AG10803 (cell line): ENCODE measurements at places on chromosomes 1 and 21.

- DNase-seq: no peak
These were observed 4.1 kb upstream of the TMCO1 start for GRCh38 chr1:165772739-165773138.

DNA sequence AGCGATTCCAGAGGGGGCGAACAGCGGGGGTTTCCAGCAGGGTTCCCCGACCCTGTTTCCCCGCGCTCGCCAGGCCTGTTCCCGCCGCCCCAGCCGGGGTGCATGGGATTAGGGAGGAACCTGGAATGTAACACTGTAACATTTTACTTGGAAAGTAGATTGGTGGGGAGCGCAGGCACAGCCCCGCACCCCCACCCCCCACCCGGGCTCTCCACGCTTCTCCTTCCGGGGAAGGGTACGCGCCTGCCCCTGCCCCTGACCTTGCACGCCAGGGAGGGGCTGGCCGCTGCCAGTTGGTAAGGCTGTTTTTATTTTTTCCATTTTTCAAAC is 427 bp downstream of the FAM3B start:
- no peak for DNase-seq

DNA sequence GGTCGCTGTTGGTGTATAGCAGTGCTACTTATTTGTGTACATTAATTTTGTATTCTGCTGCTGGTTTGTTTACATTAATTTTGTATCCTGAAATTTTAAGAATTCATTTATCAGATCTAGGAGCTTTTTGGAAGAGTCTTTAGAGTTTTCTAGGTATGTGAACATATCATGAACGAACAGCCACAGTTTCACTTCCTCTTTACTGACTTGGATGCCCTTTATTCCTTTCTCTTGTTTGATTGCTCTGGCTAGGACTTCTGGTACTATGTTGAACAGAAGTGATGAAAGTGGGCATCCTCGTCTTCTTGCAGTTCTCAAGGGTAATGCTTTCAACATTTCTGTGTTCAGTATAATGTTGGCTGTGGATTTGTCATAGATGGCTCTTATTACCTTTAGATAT is 1757.9 kb downstream of the BRINP3 start:
- no peak for DNase-seq

GRCh38 chr1:54375712-54376429 is 30.3 kb downstream of the SSBP3 start:
- DNase-seq: no peak

DNA sequence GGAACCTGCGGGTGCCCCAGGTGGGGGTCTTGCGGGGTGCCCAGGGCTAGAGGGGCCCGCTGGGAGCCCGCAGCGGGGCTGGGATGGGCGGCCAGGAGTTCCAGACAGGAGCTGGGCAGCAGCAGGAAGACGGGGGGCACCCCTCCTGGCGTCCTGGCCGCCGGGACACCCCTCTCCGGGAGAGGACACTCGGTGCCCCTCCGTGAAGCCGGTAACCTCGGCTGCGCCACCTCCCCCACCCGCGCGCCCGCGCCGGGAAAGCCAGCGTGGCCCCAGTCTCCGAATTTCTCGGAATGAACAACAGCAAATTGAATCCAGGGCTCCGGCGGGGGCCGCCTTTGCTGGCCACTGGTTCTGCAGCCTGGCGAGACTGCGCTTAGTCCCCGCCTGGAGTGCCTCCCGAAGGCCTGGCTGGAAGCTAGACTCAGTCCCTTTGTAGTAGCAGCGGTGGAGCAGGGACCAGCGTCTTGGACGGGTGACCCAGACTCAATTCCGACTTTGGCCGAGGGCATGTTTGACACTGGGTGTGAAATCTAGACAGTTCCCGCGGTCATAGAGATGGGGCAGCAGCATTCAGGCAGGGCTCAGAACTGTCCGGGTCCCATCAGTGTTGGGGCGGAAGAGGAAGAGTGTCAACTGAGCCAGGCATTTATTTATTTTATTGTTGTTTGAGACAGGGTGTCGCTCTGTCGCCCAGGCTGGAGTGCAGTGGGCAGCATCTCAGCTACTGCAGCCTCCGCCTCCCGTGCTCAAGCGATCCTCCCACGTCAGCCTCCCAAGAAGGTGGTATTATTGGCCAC is 773 bp downstream of the IFNGR2 start:
- DNase-seq: peak; percentile 64

DNA sequence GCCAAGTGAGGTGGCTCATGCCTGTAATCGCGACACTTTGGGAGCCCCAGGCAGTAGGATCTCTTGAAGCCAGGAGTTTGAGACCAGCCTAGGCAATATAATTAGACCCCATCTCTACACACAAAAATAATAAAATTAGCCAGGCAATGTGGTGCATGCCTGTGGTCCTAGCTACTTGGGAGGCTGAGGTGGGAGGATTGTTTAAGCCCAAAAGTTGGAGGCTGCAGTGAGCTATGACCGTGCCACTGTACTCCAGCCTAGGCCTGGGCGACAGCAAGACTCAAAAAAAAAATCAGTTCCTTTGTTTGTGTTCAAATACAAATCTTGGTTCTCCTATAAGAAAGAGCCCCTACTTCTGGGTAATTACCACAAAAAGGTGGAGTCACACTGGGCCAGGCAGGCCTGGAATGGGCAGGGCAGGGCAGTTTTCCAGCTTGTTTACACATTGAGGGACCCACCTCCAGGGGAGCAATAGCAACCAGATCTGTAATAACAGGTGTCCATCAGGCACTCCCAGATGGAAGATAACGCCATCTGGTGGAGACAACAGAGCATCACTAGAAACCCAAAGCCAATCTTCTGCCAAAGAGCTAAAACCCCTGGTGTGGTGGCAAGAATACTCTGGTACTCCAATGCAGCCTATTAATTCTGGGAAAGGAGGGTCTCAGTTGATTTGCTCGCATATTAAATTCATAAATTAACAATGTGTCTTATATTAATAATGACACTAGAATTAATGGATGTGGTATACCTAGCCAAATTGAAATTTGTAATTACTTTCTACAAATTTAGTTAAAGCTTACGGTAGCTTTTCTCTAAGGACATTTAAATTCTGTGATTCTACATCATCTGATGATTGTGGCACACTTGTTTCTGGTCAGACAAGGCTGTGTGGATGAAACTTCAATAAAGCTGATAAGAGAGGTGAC is 13.2 kb downstream of the PPP1R15B start:
- DNase-seq: peak; percentile 69

DNA sequence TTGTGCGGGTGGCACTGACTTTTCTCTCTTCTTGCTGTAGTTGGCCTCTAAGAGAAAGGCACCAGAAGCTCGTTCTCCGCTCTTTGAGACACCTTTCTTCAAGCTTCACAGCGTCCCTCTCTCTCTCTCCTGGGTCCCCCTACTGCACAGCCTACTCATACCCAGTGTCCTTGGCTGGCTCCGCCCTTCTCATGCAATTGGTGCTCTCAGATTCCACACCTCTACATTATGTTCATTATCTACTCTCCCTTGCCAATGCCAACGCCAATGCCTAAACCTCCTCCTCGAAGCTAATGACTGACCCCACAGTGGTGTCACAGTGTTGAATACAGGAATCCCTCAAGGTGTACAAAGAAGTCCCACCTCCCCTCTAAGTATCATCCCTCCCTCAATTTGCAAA is 4.8 kb upstream of the DNAJC28 start:
- DNase-seq: no peak

DNA sequence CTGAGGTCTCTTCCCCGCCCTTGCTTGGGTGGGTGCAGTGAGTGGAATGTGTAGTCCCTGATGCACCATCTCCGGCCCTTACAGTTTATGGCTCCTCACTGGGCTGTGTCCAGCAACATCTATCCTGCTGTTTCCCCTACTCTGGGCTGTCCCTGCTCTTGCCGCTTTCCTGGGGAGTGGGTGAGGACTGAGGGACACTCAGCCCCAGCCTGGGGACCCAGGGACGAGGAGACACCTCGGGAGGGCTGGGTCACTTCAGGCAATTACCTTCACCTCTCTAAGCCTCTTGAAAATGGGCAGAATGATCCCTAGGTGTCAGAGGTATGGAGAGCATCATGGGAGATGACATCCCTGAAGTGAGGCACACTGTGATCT is 13.6 kb upstream of the LRP8 start:
- DNase-seq: no peak

GRCh38 chr1:3190256-3191041 is 121.4 kb downstream of the PRDM16 start:
- DNase-seq: no peak

DNA sequence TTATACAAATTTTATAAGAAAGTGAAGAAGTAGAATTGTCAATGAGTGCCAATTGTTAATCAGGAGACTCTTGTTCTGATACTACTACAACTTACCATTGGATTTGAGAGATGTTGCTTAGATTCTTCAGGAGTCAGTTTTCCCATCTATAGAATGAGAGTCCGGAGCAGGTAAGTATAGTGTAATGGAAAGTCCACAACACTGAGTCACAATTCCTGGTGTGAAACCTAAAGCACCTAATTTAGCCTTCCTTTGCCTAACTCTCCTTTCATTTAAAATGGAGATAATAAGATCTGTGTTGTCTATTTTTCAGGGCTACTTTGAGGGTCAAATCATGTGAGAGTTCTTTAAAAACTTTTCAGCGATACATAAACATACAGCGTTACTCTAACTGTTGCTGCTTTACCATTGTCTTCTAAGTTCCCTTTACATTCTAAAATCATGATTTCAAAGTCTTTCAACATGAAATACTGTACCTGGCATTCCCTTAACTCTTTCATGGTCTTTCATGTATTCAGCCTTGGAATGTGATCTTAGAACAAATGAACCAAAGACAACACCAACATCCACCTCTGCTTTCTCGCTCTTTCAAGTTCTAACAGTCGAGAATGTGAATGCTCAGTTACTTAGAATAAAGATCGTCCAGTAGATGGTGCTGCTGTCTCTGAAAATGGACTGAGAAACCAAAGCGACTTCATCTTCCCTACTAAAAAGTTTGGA is 90.9 kb downstream of the SLC30A10 start:
- DNase-seq: peak; percentile 49

DNA sequence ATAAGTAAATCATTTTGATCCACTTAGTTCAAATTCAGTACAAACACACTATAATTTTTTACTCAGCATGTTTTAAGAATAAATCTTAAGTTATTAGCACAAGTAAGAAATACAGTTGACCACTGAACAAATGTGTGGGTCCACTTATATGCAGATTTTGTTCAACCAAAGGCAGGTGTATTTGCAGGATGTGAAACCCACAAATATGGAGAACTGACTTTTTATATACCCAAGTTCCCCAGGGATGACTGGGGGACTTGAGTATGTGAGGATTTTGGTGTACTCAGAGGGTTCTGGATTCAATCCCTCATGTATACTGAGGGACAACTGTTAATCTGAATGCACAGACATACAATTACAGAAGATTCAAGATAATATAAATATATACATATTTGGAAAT is 25.7 kb upstream of the ERICH3 start:
- no peak for DNase-seq

- no peak for DNase-seq
These were observed 20.1 kb downstream of the TUT4 start for GRCh38 chr1:52532731-52533327.

DNA sequence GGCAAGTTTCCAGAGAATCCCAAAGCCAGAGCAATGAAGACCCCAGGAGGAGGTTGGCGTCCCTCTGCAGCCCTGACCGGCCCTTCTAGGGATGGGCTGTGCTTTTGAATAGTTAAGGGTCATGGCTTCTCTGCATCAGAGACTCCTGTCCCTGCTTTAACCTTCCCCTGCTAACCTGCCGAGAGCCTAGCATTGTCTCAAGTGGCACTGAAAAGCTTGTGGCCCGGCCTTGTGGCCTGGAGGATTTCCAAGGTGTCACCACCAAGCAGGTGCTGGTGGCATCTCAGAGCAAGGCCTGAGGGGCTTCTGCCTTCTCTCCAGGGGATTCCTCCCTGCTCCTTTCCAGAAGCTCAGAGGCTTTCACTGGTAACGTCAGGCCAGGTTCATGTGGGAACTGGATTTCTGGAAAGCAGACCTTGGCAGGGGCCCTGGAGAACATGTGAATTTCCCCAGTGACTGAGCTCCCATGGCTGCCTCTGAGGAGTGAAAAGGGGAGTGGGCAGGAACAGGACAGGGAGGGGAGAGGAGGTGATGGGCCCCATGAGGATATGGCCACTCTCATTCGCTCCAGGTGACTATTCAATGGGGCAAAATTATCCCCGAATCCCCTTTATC is 409.9 kb downstream of the PTPRU start:
- no peak for DNase-seq

DNA sequence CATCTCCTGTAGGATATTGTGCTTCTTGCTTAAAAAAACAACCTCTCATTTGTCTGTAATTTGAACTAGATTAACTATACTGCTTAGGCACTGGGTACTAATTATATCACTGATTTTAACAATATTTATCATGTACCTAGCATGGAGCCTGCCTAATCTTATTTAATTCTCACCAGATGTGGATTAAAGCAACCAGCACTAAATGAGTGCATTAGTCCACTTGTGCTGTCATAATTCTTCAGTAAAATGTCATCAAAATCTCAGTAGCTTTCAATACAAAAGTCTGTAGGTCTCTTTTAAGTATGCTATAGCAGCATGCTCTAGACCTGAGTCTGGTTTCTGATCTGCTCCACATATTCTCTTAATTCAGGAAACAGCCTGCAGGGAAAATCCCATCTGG is 368.1 kb downstream of the NCAM2 start:
- DNase-seq: no peak

- DNase-seq: peak; percentile 5
These were observed 18.4 kb downstream of the IQGAP3 start for GRCh38 chr1:156553860-156554485.

DNA sequence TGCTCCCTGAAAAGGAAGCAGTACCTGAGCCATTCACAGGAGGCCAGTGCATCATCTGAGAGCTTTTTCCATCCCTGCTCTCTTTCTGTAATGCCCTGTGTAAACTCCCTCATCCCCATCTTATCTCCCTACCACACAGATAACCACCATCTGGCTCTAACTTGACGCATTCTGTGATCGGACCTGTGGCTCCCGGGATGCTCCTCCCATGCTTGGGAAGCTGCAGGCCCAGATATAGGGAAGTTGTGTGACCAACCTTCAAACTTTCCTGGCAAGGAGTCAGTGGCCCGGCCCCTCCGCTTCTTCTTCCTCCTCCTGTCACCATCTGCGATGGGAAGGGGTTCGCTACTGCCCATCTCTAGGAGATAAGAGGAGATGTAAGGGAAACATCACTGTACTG is 21.1 kb downstream of the MKNK1 start:
- DNase-seq: no peak

DNA sequence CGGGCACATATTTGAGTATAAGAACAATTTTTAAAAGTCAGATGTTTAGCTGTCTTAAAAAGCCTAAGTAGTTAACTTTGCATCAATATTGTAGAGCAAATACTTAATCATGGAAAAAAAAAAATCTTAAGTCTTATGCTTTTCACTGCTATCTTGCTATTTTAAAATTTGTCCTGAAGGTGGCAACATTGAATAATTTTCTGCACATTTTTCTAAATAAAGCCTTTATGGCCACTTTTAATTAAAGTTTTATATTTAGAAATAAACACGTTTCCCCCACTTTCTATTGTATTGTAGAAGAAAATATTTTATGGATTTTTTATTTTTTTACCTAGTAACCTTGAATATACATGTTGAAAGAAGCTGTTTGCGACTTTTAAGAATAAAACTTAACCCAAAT is 198.8 kb downstream of the AMY1C start:
- DNase-seq: no peak

- peak; percentile 43 for DNase-seq
These were observed 10.4 kb upstream of the BOLA1 start for GRCh38 chr1:149888999-149889289.

- DNase-seq: no peak
These were observed 178.7 kb downstream of the DNM3 start for GRCh38 chr1:172019976-172020375.

GRCh38 chr1:205447457-205448341 is 8.1 kb downstream of the BLACAT1 start:
- DNase-seq: no peak

GRCh38 chr1:56901716-56902115 is 47.1 kb downstream of the C8A start:
- peak; percentile 64 for DNase-seq

- no peak for DNase-seq
These were observed 54.9 kb upstream of the RAB3GAP2 start for GRCh38 chr1:220327106-220327505.
